Calu3 (cell line): ENCODE measurements at places on chromosomes 6 and 20.

DNA sequence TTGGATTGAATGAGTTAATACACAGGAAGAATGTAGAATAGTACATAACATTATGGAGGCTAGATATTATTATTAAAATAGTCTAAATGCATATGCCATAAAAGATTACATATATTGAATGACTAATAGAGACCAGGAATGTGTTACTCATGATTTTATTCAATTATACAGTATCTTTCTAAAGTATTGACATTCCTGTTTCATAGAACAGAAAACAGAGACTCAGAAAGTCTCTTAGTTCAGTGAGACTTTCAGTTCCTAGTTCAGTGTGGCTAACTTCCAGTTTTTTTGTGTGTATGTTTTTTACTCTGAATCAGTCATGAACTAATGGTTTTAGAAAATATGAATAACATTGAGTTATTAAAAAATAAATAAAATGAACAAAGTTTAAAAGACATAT, 34.6 kb upstream of the TMEM244 start:
- no peak for DNase-seq
- peaks cover under 1% of the 10 kb centered on the region for H3K4me1 ChIP-seq
- no peaks in the 10 kb centered on the region for H3K36me3 ChIP-seq
- no peaks in the 10 kb centered on the region for H3K27me3 ChIP-seq

GRCh38 chr6:74610352-74610751, 595.5 kb downstream of the COL12A1 start:
- no peak for DNase-seq
- H3K4me3 ChIP-seq = no peak overlapping the region
- no peak overlapping the region for H3K27ac ChIP-seq
- H3K36me3 ChIP-seq = no peaks in the 10 kb centered on the region

DNA sequence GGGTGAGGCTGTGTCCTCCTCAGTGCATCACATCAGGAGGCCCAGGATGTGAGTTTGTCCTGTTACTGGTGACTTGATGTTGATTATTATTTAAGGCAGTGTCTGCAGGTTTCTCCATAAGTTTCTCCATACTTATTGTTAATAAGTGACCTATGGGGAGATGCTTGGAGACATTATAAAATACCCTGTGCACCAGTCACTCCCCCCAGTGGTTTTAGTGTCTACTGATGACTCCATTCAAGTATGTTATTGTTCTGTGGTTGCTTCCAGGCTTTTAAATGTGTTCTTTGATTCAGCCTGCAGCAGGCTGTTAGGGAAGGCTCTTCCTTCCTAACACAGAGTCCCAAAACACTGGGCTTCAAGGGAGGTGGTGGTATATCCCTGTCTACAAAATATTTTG, 14.6 kb upstream of the CST3 start:
- no peak overlapping the region for H3K4me3 ChIP-seq
- no peak overlapping the region for H3K27ac ChIP-seq
- H3K27me3 ChIP-seq = no peaks in the 10 kb centered on the region
- no peaks in the 10 kb centered on the region for H3K4me1 ChIP-seq
- no peaks in the 10 kb centered on the region for H3K36me3 ChIP-seq

DNA sequence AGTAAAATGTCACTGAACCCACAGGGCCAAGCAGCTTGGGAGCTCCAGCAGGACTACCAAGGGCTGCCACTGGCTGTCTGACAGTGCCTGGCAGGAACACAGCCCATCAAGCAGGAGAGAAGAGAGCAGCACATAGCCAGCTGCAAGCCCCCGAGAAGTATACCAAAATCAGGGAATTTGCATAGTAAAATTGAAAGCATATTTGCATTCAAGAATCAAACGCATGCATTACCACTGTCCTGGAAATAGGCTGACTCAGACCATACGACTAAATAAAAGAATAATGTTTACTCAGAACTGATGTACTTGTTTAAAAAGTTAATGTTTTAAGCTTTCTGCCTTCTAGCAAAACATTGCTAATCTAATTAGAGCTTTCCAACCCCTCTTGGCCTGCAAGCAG, 298.1 kb downstream of the TFAP2B start:
- no peak overlapping the region for H3K27ac ChIP-seq
- H3K36me3 ChIP-seq = no peaks in the 10 kb centered on the region
- H3K27me3 ChIP-seq = no peaks in the 10 kb centered on the region
